ENCODE measurements at places on chromosomes 1 and 21.
A peak's percentile ranks its signal among the peaks of the same experiment; 100 is the strongest.

DNA sequence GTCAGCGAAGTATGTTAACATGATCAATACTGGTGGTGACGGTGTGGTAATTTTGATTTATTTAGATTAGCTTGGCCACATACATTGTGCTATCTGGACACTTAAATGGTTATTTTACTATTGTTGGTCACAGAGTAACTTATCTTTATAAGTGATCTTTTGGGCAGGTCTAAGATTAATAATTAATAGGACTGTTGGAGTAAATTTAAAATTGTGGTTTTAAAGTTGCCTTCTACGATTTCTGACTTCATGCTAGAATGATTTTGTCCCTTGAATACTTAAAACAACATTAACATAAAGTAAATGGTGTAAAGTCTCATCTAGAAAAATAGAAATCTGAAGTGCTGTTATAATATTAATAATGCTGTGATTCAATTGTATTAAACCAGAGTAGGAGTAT, 14.7 kb downstream of the SRRM1 start:
- DNase-seq: no peak

- DNase-seq: no peak
Measured at GRCh38 chr1:88883156-88883555, 8.2 kb downstream of the GTF2B start.

- no peak for DNase-seq
Measured at GRCh38 chr1:36539526-36539925, 56.8 kb upstream of the CSF3R start.

- peak; percentile 43 for DNase-seq
Measured at GRCh38 chr1:30706528-30706927, 16.9 kb downstream of the MATN1 start.

- no peak for DNase-seq
Measured at GRCh38 chr21:15449556-15449955, 280.2 kb upstream of the USP25 start.

GRCh38 chr1:101846820-101847219, 149.9 kb downstream of the OLFM3 start:
- no peak for DNase-seq

GRCh38 chr1:20440785-20441200, 45.2 kb downstream of the CAMK2N1 start:
- DNase-seq: peak; percentile 9

DNA sequence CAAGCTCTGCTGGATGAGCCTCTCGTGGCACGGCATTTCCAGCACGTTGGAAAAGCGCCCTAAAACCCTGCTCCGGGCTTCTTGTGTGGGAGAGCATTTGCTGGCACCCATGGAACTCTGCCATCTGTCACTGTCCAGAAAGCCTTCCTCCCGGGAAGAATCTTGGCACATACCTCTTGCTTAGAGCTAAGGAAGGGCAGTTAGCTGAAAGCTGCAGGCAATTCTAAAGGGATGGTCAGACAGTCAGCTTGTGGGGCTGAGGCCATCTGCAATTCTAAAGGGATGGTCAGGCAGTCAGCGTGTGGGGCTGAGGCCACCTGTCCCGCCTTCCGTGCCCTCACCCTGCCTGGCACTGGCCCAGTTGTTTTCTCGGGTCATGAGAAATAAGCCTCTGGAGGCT, 139.0 kb upstream of the TMEM51 start:
- DNase-seq: no peak

DNA sequence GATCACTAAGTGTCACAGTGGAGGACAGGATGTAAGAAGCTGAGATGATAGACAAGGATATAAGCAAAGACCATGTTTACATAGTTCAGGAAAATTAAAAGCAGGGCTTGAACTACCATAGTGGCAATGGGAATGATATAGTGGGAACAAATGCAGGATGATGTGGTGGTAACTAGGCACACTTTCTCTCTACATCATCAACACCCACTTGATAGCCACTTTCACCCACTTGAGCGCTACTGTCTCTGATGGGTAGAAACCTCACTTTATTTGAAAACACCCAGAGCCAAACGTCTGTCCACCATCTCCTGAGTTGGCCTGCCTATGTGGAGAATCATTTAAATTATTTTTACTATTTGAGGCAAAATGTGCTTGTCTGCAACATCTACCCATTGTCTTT, 305.0 kb upstream of the ST6GALNAC5 start:
- DNase-seq: no peak

- DNase-seq: no peak
Measured at GRCh38 chr1:219120624-219121544, 52.8 kb upstream of the LYPLAL1 start.

DNA sequence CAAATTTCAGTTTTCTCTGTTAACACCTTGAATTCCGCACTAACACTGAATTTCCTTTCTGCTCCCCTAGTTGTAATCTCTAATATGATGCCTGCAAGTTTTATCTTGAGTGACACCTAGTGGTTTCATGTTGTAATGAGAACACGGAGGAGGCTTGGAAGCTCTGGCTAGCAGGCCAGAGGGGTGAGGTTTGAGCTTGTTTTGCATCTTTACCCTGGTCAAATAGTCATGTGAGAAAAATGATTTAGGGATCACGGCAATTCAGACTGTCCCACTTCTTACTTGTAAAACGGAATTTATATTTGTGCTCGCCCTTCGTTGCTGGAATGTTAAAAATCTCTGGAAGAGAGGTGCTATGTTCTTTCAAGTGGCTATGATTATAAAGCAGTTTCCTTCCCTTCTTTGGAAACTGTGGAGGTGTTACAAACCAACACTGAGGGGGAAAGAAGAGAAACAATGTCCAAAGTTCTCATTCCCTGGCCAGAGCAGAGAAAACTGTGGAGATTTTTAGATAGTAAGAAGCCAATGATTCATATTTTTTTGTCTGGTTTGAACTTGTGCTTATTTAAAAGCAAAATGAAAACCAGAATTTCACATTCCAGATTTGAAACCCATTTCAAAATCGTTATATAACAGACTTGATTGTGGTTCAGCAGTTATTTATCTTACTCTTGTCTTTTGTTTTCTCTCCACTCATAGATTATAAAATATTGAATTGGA, 5.3 kb upstream of the MROH9 start:
- peak; percentile 48 for DNase-seq

- peak; percentile 91 for DNase-seq
Measured at GRCh38 chr21:33801424-33802405, 113.9 kb downstream of the ATP5PO start.

DNA sequence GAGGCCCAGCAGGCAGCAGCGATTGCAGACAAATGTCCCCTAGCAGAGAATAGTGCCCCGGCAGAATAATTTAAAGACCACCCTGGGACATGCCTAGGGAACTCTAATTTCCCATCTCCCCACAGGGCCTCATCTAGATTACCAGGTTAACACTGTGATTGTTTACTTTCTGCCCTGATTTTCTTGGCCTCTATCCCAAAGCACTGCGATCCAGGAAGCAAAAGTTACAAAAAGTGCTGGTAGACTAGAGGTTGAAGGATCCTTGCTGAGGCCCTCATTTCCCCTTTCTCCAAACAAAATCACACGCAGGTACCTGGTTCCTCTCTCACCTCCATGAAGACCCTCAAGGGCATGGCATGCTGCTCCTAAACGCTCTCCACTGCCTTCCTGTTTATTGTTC, 229.7 kb downstream of the C1orf94 start:
- DNase-seq: no peak

- no peak for DNase-seq
Measured at GRCh38 chr1:222555992-222556615, 8.2 kb upstream of the HHIPL2 start.

GRCh38 chr1:205667909-205668643, 12.2 kb downstream of the SLC45A3 start:
- no peak for DNase-seq

- DNase-seq: no peak
Measured at GRCh38 chr1:59072583-59072947, 224.3 kb upstream of the FGGY start.

DNA sequence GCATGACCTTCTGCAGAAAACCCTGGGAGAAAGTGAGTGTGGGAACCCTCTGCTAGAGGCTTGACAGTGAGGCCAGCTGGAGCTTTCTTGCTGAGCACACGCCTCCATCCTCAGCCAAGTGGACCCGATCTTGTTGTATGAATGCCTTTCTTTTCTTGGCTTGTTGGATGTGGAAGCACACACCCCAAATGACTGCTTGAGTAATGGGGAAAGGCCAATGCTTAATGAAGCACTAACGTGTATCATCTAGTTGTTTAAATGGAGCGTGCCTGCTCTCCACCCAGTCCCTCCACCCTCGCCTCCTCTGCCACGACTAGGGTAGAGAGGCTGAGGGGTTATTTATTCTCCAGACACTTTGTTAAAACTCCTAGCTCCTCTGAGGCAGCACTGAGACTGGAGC, 54.3 kb upstream of the IKBKE start:
- DNase-seq: no peak

DNA sequence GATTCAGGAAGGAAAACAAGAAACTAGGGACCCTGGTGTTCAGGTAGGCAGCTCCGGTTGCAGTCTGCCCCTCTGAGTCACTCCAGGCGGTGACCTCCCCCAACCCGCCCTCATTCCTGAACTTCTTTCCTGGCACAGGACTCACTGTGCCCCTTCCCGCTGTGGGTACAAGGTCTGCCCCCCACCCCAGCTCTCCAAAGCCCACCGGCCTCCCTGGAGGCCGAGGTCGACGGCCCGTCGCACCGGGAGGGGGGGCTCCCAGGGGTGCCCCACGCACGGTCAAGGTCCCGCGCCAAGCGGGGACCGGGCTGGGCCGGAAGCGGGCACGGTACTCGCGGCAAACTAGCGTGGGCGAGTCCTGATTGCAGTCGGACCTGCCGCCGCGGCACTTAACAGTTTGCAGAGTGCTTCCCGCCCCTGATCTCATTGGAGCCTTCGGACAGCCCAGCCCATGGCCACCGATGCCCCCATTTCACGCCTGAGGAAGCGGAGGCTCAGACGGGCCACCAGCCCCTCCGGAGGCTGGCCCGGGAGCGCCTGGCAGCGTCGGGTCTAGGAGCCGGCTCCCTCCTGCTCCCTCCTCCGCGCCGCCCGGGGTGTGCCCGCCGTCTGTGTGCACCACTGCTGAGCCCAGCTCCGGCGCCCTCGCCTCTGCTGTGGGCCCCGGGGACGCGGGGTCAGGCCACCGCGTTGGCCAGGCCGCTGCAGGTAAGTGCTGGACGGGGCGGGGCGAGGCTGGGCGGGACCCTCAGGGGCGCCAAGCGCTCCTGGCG, at the start of gene GJB3:
TSS of gene GJB3 (plus strand) at position 144 of the 773 bp plus-strand sequence. CDS start 3,549 bp downstream, outside the sequence.
- DNase-seq: no peak

- DNase-seq: no peak
Measured at GRCh38 chr1:165960881-165961280, 133.5 kb downstream of the UCK2 start.

- no peak for DNase-seq
Measured at GRCh38 chr1:18139198-18139981, 31.8 kb downstream of the IGSF21 start.

- DNase-seq: no peak
Measured at GRCh38 chr1:1945782-1946393, 26.8 kb upstream of the TMEM52 start.

DNA sequence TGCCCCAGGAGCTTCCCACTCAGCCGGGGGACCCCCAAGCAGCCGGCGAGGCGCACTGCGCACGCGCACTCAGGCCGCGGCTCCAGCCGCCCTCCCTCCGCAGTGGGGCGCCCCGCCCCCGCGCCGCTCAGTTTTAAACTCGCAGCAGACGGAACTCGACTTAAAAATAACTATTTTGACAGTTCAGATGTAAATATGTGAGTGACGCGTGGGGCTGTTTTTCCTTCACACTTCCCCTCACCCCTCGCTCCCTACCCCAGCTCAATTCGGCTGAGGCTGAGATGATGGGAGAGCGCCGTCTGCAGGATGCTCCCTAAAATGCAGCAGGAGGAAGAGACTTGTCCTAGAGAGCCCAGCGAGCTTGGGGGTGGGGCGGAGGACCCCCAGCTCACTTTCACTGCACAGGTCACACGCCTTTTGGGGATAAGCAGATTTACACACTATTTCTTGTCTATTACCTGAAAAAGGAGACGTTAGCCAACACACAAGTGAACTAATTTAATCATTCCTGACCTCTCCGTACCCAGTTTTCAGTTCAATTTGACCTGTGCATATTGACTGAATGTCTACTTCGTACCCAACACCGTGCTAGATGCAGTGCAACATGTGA, 8.9 kb upstream of the LEMD1 start:
- no peak for DNase-seq

- no peak for DNase-seq
Measured at GRCh38 chr1:66764994-66765578, 12.8 kb downstream of the DYNLT5 start.

GRCh38 chr21:16058896-16059295, 329.1 kb downstream of the USP25 start:
- DNase-seq: no peak

DNA sequence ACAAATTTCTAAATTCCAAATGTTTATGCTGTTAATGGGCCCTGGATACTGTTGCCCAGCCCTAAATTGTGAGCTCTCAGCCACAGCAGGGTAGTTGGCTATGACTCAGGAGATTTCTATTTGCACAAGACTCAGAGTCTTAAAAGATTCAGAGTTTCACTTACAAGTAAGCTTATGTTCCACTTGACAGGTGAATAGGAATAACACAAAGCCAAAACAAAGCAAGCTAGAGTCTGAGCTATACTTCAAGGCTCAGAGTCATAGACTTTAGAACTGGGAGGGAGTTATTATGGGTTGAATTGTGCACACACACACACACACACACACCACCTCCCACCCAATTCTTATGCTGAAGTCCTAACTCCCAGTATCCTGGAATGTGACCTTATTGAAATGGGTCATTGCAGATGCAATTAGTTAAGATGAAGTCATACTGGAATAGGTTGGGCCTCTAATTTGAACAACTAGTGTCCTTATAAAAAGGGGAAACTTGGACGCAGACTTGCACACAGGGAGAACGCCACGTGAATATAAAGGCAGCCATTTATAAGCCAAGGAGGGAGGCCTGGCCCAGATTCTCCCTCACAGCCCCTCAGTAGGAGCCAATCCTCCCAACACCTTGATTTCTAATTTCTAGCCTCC, 30.2 kb downstream of the PRDX6 start:
- no peak for DNase-seq

DNA sequence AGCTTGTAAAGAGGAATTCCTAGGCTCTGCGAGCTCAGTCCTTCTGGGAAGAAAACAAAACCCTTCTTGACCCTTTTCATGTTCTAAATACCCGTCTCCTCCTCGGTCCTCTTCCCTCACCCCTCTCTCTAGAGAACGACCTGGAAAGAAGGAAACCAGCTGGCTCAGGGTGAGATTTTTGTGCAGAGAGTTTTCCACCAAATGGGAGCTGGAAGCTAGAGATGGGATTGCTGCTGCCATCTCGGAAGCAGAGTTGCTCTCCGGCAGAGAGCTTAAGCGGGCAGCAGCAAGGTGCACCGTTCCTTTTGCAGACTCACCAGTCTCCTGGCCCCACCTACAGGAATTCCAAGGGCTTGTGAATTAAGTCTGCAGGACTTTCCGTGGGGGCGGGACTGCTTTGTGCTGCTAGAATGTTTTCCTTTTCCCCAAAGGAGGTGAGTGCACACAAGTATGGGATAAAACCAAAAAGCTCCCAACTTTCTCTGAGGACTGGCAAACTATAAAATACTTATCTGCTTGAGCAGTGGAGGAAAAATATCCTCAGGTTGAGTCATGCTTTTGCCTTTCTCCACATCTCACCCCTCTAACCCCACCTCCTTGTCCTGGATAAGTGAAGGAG, 29.1 kb upstream of the KIAA0040 start:
- DNase-seq: no peak

GRCh38 chr1:234944439-234945344, 183.9 kb downstream of the TOMM20 start:
- DNase-seq: no peak

All from SHP77 (cell line).